ENCODE measurements at places on chromosomes 6 and 20.

- no peak for DNase-seq
Measured at GRCh38 chr6:118659513-118660217, 8.3 kb upstream of the CEP85L start.

DNA sequence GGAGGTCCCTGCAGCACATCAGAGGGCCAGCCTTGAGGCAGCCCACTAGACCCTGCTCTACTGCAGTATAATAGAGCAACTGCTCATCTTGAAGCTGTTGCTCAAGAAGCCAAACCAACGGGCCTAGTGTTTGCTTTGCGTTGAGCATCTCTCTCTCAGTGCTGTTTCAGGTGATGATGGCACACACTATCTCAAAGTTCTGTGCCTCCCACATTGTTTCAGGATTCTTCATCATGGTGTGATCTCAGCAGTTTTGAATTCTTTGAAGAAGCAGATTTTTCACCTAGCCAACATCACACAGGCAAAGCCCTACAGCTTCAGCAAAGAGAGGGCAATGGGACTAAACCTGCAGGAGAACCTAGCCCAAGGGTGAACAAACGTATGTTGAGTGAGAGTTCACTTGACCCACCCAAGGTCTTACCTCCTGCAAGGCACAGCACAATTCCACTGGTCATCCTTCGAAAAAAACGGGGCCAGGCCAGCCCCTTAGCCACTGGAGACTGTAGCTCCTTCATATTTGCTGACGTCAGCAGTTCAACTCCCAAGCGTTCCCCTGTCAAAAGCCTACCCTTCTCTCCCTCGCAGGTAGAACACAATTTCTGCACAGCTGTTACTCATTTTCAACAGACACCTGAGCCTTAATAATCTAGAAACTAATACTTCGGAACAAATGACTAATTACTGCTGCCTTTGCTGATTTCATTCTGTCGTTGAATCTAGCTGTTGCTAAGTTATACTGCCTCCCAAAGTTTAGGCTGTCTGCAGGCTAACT, 15.8 kb downstream of the MYB start:
- DNase-seq, result no peak

- DNase-seq, result no peak
Measured at GRCh38 chr6:36118550-36119107, 11.7 kb upstream of the MAPK13 start.

DNA sequence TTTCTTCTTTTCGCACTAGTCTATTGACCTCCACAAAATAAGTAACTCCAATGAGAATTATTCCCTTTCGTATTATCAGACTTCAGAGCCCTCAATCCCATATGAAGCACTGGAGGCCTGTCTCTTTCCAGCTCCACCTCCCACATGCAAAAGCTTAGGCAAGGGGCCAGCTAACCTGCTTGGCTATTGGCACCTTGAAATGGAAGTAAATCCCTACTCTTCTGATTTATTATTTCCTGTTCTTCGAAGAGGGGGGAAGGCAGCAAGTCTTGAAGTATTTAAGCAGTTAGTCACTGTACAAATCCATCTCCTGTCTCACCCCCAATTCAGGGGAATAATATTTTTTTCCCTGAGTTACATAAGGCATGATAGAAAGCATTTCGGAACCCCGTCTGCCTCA, 577.8 kb downstream of the MAFB start:
- no peak for DNase-seq

GRCh38 chr20:9409352-9409751, 105.0 kb upstream of the LAMP5 start:
- no peak for DNase-seq

DNA sequence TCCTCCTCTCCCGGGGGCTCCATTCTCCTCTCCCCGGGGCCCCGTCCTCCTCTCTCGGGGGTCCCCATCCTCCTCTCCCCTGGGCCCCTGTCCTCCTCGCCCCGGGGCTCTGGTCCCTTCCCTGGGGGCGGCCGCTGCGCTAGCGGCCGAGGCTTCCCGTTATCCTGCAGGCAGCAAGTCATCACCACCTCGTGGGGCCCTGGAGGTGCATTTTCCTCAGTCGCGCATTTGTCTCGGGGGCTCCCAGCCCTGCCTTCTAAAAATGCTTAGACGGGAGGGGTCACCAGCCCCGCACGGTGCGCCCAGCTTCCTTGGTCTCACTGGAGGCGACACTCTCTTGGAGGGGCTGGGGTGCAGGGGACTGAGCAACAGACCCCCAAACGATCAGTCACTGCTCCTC, 216.5 kb downstream of the QKI start:
- DNase-seq, result no peak

DNA sequence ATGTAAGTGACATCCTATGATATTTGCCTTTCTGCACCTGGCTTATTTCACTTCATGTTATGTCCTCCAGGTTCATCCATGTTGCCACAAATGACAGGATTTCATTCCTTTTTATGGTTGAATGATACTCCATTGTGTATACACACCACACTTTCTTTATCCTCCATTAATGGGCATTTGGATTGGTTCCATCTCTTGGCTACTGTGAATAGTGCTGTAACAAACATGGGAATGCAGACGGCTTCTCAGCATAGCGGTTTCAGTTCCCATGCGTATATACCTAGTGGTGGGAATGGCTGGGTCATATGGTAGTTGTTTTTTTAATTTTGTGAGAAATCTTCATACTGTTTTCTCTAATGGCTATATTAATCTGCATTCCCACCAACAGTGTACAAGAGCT, 14.8 kb downstream of the MTHFD1L start:
- no peak for DNase-seq

DNA sequence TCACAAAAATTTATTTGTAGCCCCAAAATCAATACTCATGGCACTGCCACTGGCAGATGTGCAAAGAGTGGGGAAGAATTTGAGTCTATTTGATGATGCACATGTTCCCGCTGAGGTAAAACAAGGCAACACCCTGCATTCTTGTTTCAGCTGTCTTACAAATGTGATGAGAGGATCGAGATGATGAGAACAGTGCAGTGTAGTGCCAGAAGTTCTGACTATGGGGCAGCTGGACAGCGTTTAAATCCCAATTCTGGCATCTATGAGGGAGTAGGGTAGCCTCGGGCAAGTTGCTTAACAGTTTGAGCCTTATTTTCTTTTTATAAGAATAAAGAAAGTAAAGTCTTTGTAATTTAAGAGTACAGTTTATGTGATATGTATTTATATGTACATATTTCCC, 296.7 kb upstream of the FKBP1C start:
- DNase-seq, result no peak

DNA sequence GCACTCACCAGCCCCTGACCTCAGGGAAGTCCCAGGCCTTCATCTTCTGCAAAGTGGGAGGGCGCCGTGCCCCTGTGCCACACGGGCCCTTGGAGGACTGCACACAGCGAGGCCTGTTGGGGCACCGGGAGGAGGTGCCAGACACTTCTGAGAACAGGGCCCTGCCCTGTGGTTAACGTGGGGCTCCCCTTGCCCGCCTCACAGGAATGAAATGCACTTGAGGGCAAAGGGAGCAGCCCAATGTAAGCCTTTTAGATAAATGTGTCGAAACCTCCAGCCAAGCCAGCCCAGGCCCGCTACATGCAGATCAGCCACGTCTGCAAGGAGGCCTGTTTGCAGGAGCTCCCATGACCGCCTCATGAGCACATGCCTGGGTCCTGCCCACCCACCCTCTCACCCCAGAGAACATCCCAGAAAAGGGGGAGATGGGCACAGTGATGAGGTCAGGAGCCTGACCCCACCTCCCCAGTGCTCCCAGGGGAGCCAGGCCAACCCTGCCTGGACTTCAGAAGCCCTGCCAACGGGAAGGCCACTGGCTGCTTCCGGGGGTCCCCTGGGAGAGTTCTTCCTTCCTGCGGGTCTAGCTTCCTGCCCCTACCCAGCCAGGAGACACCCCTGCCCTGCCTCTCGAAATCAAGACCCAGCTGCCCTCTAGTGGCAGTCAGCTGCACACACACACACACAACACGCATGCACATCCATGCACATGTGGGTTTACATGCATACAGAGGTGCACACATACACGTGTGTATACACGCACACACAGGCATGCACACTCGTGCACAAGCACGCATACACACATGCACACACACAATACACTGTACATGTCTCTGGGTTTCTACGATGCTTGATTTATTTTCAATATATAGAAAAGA, 178.7 kb downstream of the TAF4 start:
- no peak for DNase-seq

DNA sequence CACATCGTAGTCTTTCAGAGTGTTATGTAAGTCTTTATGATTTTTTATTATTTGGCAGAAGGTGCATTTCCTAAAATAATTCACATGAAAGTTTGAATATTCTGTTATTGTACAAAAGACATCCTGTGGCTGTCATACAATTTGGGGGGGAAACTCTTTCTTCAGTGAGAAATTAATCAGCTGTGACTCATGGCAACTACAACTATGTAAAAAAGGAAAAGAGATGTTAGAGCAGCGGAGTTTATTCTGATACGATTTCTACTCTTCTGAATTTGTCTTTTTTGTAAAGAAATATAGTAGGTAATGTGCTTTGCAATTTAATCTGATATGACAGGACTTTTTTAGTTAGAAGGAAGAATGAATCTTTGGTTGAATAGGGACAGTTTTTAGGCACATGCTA, 14.2 kb downstream of the COL19A1 start:
- DNase-seq, result no peak

- DNase-seq, result no peak
Measured at GRCh38 chr6:69780585-69781178, 16.1 kb downstream of the LMBRD1 start.

DNA sequence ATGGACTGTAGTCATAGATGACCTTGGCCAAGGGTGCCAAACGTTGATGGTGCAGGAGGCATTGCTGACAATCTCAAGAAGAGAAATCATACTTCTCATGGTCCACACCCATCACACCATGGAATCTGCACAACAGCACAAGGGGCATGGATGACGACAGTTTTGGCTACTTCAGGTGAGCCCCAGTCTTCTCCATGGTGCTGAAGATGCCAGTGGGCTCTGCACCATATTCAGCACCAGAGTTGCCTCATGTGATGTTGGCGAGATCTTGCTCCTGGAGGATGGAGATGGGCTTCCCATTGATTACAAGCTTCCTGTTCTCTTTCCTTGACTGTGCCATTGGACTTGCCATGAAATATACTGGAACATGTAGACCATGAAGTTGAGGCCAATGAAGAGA, 188.9 kb downstream of the NRN1 start:
- no peak for DNase-seq

DNA sequence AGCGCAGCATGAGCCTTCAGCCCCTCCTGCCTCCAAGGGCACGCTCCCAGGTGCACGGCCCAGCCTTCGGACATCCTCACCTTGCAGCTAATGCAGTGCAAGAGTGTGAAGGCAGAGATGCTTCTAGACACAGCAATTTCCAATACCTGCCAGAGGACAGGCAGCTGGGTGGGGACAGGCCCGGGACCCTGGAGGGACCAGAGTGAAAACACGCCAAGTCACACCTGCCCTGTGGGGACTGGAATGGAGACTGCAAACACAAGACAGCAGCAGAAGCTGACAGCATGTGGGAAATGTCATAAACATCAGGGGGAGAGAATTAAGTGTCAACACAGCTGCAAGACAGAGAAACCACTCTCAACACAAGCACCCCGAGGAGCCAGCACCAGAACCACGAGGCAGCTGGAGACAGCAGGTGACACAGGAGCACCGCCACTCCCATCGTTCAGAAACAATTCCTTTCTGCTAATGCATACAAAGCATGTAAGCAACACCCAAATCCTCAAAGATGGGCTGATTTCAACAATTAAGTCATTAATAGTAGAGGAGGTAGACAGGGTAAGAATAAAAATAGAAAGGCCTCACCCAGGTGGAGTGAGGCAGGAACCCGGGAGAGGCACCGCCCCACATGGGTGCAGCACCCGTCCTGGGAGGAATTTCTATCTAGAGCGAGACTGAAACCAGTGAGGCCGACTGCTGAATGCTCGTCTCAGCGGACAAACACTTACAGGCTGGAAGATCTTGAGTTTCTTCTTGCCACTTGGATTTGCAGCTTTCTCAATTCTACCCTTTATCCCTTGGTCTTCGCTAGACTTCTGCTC, 17.1 kb downstream of the DIDO1 start:
- DNase-seq, result no peak

DNA sequence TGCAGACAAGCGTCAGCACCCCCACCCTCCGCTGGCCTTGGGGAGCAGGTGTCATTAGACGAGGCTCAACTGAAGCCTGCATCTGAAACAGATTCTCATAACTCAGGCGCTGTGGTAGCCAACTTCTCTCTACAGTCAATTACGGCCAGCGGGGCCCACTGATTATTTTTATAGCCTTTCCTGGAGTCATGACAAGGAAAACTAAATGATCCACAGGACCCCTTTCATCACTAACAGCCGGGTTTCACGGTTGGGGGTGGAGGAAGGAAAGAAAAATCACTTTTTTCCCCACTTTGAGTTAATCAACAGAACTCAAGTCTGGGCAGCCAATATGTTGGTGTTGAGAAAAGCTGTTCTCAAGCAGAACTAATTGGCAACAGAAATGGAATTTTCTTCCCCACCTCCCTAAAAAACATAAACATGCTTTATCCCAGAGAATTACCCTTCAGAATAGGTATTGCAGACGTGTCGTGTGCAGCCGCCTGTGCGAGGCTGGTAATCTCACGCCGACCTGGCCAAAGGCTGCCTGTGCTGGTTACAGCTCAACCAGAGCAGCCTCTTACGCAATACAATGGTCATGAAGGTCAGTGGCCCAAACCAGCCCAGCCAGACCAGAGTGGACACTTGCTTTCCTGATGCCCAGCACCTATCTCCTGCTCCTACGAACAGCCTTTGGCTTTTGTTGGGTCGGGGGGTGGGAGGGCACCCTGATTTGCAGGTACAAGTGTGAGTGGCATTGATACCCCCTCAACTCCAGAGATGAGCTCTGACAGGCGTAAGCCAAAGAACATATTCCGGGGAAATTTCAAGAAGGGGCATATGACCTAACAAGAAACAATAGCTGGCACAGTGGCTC, 11.0 kb downstream of the RIPOR3 start:
- DNase-seq, result peak; percentile 69

DNA sequence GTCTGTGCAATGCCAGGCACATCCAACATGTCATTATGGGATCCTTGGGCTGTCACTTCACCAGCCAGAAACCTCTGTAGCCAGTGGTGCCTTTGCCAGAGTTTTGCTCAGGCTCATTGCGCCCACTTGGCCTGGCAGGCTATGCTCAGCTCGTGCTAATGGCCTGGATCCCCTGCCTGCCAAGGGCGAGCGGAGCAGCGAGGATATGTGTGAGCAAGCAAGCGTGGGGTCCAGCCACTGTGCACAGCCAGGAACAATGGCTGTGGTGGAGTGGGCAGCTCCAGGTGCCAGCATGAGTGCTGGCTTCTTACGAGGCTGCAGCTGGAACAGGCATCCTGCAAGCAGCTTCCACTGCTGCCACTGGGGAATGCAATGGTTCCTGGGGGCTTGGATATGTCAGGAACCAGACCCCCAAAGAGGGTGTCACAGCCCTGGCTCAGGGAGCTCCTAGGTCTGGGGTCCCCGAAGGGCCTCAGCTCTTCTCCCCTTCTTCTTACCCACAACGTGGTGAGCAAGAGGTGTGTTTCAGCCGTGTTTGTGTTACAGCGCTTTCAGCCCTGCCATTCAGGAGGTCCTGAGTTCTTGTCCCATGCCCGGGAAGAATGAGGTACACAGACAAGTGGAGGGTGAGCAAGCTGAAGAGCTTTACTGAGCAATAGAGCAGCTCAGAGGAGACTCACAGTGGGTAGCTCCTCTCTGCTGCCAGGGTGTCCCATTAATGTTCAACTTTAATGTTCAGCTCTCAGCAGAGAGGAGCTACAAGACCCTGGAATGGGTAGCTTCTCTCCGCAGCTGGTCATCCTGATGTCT, 22.3 kb upstream of the TOP1 start:
- no peak for DNase-seq

GRCh38 chr6:139062932-139063646, 34.5 kb downstream of the ABRACL start:
- no peak for DNase-seq

- no peak for DNase-seq
Measured at GRCh38 chr6:74671558-74672025, 534.3 kb downstream of the COL12A1 start.

- DNase-seq, result no peak
Measured at GRCh38 chr6:52328303-52328662, 33.7 kb upstream of the PAQR8 start.

All from kidney glomerular epithelial cell (primary cell).